ENCODE measurements at places on chromosomes 1 and 21. TPM values are rescaled to one million over a fixed set of nuclear protein-coding genes. Genes with fewer than 3 reads are reported as not detected.

The SYT6 gene
- 1.6 TPM for polyA plus RNA-seq

The LRRC3 gene
- polyA plus RNA-seq: 4.4 TPM

The LCE2A gene
- not detected for polyA plus RNA-seq

The AKR7A3 gene
- 0.87 TPM for polyA plus RNA-seq

The PDE9A gene
- 35.9 TPM for polyA plus RNA-seq

The SMIM1 gene
- polyA plus RNA-seq: 13.5 TPM

The CYP4X1 gene
- 12.1 TPM for polyA plus RNA-seq

The TNFAIP8L2 gene
- polyA plus RNA-seq: 2.2 TPM

The FAM72B gene
- polyA plus RNA-seq: 4.8 TPM

The GNG5 gene
- polyA plus RNA-seq: 160 TPM

The FAM43B gene
- polyA plus RNA-seq: 2.0 TPM

The BATF3 gene
- 1.6 TPM for polyA plus RNA-seq

The OR2T2 gene
- polyA plus RNA-seq: not detected

The ACTN2 gene
- polyA plus RNA-seq: 0.51 TPM

The ATAD3C gene
- polyA plus RNA-seq: 3.7 TPM

The OR4F16 gene
- not detected for polyA plus RNA-seq

The U2AF1 gene
- 15.0 TPM for polyA plus RNA-seq

GRCh38 chr1:34918977-34919561 lies 10.4 kb downstream of the DLGAP3 start:
- no peak for DNase-seq

- no peak for DNase-seq
Measured at GRCh38 chr1:10663678-10664035, 132.8 kb downstream of the CASZ1 start.

DNA sequence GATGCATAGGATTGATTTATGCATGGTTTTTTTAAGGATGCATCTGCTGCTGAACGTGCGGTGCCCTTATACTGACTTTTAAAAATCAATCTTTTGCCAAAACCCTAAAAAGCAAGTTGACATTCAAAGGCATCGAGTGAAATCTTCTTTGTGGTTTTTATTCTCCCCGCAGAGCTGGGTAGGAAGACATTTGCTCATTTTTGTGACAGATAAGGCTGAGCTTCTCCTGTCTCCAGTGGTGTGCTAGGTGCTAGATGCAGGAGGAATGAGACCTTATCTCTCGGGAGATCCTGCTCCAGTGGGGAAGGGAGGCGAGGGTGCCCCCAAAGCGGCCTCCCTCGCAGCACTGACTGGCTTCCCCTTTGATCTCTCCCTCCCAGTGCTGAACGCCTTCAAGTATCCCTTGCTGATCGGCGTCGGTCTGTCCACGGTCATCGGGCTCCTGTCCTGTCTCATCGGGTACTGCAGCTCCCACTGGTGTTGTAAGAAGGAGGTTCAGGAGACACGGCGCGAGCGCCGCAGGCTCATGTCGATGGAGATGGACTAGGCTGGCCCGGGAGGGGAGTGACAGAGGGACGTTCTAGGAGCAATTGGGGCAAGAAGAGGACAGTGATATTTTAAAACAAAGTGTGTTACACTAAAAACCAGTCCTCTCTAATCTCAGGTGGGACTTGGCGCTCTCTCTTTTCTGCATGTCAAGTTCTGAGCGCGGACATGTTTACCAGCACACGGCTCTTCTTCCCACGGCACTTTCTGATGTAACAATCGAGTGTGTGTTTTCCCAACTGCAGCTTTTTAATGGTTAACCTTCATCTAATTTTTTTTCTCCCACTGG lies 14.9 kb upstream of the CD101 start:
- no peak for DNase-seq

DNA sequence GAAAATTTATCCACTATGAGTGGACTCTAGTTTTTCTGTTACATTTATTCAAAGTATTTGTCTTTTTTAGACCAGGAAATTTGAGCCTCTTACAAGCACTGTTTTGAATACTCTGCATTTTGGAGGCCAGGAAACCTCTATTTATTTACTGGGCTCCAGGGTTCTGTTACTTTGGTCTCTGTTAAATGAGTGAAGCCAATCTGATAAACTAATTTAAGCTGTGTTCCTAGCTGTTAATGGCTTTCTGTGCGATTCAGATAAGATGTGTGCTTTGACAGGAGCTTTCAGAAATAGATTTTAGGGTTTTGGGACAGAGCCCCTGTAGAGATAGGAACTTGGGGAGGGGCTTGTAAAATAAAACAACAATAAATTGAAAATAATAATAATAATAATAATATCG lies 23.9 kb downstream of the ACKR1 start:
- DNase-seq: no peak

- DNase-seq: no peak
Measured at GRCh38 chr1:177932123-177932522, 37.7 kb downstream of the SEC16B start.

DNA sequence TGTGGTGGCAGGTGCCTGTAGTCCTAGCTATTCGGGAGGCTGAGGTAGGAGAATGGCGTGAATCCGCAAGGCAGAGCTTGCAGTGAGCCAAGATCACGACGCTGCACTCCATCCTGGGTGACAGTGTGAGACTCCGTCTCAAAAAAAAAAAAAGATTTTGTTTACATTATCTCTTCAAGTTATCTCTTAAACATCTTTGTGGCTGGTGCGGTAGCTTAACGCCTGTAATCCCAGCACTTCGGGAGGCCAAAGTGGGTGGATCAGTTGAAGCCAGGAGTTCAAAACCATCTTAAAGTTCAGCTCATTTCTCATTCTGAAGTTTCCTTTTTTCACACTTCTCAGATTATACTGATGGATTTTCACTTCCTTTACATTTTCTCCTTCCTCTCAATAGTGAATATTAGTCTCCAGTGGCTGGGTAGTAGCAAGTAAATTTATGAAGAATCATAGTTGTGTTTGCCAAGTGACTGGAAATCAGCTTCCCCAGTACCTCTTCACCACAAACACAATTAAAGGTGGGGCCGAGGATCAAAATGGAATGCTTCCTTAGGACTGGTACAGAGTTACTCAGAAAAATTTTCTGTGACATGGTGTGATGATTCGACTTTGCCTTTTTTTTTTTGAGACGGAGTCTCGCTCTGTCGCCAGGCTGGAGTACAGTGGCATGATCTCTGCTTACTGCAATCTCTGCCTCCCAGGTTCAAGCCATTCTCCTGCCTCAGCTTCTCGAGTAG lies 13.8 kb downstream of the PIP5K1A start:
- DNase-seq: no peak

- no peak for DNase-seq
Measured at GRCh38 chr1:165317612-165318011, 38.9 kb downstream of the LMX1A start.

GRCh38 chr1:178055779-178056471 lies 38.0 kb upstream of the RASAL2 start:
- no peak for DNase-seq

GRCh38 chr1:89276690-89277089 lies 4.0 kb upstream of the GBP5 start:
- no peak for DNase-seq

GRCh38 chr1:224380003-224380402 lies 23.3 kb downstream of the CNIH4 start:
- no peak for DNase-seq

GRCh38 chr1:48536477-48536876 lies 64.5 kb upstream of the SPATA6 start:
- DNase-seq: no peak

DNA sequence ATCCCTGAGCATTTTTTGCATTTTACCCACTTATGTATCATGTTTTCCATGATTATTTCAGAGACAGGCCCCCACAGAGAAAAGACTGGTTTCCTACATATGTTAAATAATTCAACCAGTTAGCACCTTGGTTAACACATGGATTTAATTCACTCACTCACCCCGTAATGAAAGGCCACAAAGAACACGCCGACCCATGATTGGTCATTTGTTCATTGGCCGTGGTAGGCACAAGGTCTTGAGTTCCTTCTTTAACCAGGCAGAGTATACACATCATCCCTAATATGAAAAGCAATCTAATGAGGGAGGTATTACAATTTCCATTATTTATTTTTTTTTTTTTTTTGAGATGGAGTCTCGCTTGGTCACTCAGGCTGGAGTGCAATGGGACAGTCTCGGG lies 50.6 kb downstream of the RPS6KA1 start:
- no peak for DNase-seq

DNA sequence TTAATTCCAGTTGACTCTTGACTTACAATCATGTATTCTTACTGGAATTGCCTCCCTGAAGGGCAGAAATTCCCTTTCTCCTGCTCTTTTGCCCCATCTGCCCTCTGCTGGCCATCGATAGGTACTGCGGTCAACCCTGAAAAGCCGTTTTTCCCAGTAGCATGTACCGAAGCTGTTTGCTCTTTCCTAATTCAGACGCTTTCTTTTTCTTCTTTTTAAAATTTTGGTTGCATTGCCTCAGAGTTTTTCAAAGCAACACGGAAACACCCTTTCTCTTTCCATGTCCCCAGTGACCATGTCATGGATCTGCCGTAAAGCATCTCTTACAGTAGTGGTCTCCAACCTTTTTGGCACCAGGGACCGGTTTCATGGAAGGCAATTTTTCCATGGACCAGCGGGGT lies 164.2 kb upstream of the C1orf21 start:
- DNase-seq: no peak

DNA sequence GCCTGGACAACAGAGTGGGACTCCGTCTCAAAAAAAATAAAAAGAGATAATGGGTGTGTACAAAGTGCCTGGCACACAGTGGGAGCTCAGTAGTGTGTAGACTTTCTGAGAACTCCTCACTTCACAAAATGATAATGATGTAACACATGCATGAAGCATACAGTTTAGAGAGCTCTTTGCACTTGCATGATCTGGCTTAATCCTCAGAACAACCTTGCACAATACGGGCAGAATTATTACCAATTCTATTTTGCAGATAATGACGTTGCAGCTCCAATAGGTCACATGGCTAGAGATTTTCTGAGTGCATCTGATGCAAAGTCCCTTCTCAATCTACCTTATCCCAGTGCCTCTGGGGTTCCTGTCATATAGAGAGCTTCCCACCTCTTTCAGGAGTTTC lies 71.4 kb downstream of the CD247 start:
- no peak for DNase-seq

DNA sequence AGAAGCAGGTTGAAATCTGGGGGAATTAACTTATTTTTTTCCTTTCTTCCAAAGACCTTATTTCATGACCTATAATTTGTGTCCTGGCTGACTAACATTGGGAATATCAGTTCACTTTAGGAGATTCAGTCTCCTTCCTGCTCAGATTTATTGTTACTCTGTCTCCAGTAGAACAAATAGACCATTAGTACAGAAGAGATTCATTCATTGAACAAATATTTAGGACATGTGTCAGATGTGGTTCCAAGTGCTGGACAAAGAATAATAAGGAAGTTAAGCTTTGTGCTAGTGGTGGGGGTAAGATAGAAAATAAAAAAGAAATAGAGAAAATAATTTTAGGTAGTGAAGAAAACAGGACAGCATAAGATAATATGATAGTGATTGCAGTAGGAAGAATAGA lies 20.3 kb downstream of the ZMYM4 start:
- no peak for DNase-seq

- no peak for DNase-seq
Measured at GRCh38 chr1:35708441-35708921, 10.2 kb downstream of the C1orf216 start.

DNA sequence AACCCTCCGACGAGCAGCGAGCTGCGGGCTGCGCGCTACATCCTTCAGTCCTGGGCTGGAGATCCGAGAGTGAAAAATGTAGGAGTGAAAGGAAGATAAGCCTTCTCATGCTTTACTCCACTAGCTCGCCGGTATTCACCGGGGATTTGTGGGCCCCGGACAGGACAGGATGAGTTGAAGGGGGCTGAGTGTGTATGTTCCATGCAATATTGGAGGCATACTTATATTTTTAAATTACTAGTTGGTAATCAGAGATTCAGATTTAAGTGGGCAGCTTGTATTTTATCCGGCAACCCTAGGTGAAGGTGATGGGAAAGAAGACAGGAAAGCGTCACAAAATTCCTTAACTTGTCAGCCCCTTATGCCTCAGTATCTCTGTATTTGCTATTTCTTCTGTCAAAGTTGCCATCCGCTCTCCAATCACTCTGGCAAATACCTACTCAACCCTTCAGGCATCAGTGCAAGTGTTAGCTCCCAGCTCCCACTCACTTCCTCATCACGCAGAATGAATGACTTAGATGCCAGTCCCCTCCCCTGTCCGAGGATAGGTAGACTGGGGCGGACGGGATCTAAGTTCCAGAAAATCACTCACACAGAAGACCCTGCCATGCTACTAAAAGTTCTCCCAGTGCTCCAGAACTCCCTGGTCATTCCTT lies 503 bp upstream of the PIGM start:
- no peak for DNase-seq

DNA sequence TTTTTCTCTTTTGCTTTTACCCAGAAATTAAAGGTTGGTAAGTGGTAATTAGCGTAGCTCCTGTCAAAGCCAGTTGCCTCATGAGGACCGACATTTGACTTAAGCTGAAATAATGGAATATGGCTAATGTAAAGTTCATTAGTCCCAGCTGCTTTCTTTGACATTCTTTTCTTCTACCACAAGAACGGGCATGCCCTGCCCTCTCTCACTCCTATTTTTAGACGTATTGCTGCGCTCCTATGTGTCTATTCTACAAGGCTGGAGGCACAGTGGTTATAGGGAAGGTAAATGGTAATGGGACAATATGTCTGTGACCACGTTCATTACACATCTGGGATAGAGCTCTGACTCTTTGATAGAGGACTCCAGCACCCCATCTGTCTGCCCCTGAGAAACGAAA lies 6.8 kb downstream of the CORT start:
- DNase-seq: no peak

DNA sequence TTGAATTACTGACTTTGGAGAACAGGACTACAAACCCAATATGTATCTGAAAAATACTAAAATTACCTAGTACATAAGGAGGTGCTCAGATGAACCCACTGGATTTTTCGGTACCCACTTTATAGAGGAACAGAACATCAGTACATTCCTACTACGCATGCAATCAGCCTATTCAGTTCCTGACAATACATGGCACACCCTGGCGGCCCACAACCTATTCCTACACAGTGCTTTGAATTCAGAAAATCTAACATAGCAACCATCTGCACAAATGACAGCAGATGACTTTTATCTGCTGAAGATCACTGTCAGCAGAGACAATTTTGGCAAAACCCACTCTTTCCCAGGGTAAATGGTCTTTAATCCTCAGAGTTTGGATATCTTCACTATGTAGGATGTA lies 257.1 kb upstream of the GREM2 start:
- DNase-seq: no peak

DNA sequence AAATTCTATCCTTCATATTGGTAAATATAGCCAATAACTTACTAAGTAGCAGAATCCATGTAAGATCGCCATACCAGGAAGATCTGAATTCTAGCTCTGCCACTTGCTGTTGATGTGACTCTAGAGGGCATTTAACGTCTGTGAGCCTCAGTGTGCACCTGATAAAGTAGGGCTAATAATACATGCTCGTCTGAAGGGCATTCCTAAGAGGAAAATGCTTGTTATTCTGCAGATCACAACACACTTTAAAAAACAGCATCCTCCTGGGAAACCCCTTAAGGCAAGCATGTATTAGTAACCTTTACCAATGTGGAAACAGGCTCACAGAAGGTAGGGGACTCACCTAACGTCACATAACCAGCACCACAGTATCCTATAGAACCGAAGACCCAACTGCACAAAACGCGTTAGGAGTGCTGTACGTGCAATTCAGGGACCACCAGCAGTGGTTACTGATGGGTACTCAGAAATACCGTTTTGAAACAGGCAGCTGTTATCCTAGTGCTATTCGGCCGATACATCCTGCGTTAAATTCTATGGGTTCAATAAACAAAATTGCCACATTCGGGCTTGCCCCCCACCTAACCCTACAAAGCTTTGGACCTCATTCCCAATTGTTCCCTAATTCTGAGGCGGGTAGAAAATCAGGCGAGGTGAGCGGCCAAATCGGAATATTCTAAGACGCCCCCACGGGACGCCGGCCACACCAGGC lies 758 bp downstream of the DEPDC1 start:
- no peak for DNase-seq

- no peak for DNase-seq
Measured at GRCh38 chr1:1281533-1282321, 1.5 kb downstream of the SCNN1D start.
